ENCODE measurements at places on chromosomes 3 and 15. TPM values are rescaled to one million over a fixed set of nuclear protein-coding genes. Genes with fewer than 3 reads are reported as not detected.

Gene ZPLD1
- total RNA-seq, result not detected

Gene ITPKA
- total RNA-seq, result 1.9 TPM

Gene GOLGA6A
- not detected for total RNA-seq

Gene SNRPN
- total RNA-seq, result 464 TPM

Gene ZNF660
- total RNA-seq, result 1.1 TPM

Gene ZNF385D
- total RNA-seq, result 2.3 TPM

Gene GATM
- total RNA-seq, result 9.3 TPM

Gene PPP4R2
- 55.5 TPM for total RNA-seq

DNA sequence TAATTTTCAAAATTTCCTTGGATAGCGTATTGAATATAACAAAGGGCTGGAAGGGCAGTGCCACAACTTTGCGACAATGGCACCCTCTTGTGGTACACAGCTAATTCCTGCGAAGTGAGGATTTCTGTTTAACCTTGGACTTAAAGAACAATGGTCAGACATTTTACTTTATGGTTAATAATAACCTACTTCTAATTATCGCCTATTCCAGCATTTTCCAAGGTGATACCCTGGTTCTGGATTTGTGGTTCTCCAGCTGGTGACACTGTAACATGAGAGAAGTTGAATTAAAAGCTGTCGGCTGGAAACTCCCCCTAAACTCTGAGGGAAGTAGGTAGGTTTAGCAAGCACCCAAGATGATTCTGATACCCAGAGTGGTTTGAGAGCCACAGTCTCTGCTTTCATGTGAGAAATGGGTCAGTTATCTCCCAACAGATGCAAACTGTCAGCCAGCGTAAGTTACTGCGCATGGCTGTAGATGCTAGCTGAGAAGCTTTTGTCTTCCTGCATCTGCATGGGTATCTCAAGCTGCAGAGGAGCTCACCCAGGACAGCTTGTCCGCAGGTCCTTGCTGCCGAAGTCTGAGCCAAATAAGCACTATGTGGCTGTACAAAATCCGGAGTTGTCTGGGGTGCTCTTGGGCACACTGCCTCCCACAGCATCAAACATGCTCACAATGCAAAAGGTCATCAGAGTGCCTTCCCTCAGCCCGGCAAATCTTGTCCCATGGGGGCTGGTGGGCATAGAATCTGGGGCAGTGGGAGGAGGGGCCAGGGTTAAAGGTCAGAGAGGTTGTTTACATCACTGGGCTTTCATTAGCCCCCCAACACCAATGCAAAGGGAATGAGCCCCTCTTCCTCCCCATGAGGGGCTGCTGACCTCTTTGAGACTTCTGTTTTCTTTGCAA lies 6.6 kb upstream of the CHSY1 start:
- H3K27ac ChIP-seq, result no peak overlapping the region
- H3K4me3 ChIP-seq, result no peak overlapping the region
- no peak for DNase-seq
- H3K4me1 ChIP-seq, result peaks cover 25% of the 10 kb centered on the region
- no peaks in the 10 kb centered on the region for H3K27me3 ChIP-seq

DNA sequence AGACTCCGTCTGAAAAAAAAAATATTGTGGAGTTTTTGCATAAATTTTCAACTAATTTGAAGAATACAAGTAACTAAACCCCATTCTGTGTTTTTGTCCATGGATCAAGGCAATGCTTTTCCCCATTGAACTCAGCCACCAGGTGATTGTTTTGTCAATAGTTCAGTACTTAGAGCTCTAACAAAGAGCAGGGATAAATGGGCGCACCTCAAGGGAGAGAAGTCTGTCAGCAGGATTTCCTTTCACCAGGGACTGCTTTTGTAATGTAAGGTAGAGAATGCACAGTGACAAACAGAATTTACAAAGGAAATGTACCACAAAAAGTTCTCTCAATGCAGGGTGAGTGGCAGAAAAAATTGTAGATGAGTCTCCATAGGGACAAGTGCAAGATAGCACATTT lies 10.8 kb upstream of the ATP13A5 start:
- peaks cover 19% of the 10 kb centered on the region for H3K27me3 ChIP-seq
- no peaks in the 10 kb centered on the region for H3K4me1 ChIP-seq
- H3K27ac ChIP-seq, result no peak overlapping the region
- DNase-seq, result no peak
- no peak overlapping the region for H3K4me3 ChIP-seq

DNA sequence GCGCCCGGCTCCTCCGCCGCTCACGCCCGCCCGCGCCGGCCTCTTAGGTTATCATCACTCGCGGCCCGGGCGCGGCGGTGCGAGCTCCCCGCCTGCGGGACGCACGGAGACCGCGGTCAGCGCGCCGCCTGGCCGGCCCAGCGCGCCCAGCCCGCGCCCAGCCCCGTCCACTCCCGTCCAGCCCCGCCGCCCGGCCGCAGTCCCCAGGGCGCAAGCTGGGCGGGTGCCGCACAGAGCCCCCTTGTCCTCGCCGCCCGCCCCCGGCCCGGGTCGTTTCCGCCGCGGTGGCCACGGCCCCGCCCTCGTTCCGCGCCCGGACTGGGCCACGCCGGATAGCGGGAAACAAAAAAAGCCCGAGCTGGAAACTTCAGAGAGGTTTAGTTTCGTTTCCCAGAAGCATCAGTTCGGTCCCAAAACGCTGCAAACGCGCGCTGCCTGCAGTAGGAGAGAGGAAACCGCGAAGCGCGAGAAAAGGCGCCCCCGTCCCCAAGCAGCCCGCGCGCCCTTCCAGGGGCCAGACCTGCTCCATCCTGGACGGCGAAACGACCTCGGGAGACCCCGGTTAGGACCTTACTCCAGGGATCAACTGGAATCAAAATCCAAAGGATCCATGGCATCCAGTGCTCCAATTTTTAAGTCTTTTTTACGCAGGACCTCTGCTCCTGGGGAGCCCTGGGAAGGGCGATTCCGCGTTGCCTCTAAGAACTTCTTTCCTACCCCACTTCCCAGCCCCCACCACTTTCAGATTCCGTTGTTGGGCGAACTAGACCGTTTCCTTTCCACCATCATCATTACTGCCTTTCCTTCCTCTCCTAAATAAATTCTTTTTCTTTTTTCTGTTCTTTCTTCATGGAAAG lies at the start of gene ATP10A:
TSS of gene ATP10A (minus strand) at position 217 of the 857 bp plus-strand sequence. CDS start 231 bp downstream, outside the sequence.
- H3K27me3 ChIP-seq, result peaks cover 86% of the 10 kb centered on the region
- peaks cover 17% of the 10 kb centered on the region for H3K4me1 ChIP-seq
- peak; percentile 53 for DNase-seq
- no peaks in the 10 kb centered on the region for H3K36me3 ChIP-seq
- peak within 1 kb of the TSS; percentile 24 for H3K27ac ChIP-seq

GRCh38 chr3:105944276-105944675 lies 75.5 kb upstream of the CBLB start:
- no peaks in the 10 kb centered on the region for H3K27me3 ChIP-seq
- no peaks in the 10 kb centered on the region for H3K4me1 ChIP-seq
- H3K4me3 ChIP-seq, result no peak overlapping the region
- DNase-seq, result no peak

DNA sequence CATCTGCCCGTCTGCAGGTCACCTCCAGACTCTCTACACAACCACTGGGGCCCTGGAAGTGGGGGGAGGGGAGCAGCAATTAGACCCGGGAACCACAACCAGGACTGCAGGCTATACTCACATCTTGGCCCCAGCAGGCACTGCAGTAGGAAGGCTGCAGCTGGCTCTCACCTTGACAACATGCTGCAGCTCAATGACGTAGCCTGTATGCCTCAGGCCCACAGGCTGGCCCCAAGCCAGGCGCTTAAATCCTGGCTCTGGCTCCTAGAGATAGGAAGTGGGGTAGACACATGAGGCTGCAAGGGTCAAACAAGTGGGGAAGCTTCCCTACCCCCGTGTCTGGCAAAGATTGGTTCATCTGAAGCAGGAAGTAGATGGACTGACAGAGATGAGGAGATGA lies 4.6 kb upstream of the QRICH1 start:
- H3K4me3 ChIP-seq, result no peak overlapping the region
- H3K4me1 ChIP-seq, result peaks cover 43% of the 10 kb centered on the region
- H3K27me3 ChIP-seq, result no peaks in the 10 kb centered on the region

DNA sequence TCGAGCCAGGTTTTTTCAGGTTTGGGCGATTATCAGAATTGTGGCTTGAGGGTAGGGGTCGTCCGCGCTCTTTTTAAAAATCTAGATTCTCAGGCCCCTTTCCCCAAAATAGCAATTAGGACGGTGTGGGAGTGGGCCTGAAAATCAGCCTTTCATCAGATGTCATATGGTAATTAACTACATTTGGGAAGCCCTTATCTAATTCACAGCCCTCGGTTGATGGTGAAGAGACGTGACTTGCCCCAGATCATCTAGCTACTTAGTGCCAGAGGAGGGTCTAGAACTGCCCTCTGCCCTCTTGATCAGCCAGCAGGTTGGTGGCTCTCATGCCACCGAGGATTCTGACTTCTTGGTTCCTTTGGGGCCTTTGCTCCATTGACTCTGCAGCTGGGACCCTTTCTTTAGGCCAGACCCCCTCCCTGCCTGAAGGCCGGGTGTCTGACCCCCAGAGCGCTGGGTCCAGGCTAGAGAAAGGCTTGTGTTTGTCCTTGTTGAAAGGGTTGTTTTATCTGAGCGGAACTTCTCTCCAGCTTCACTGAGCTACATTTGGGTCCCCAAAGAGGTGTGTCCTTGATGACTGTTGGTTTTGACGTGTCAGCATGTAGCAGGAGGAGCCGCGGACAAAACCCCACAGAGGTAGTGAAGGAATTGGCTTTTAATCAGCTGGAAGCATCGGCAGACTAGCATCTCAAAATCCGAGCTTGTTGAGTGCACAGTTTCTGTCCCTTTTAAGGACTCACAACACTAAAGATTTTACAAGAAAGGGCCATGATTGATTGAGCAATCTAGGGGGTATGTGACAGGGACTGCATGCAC lies 857 bp downstream of the AEN start:
- H3K27ac ChIP-seq, result peak overlapping the region; percentile 92
- DNase-seq, result no peak
- H3K4me3 ChIP-seq, result peak overlapping the region; percentile 81
- H3K4me1 ChIP-seq, result peaks cover 48% of the 10 kb centered on the region

DNA sequence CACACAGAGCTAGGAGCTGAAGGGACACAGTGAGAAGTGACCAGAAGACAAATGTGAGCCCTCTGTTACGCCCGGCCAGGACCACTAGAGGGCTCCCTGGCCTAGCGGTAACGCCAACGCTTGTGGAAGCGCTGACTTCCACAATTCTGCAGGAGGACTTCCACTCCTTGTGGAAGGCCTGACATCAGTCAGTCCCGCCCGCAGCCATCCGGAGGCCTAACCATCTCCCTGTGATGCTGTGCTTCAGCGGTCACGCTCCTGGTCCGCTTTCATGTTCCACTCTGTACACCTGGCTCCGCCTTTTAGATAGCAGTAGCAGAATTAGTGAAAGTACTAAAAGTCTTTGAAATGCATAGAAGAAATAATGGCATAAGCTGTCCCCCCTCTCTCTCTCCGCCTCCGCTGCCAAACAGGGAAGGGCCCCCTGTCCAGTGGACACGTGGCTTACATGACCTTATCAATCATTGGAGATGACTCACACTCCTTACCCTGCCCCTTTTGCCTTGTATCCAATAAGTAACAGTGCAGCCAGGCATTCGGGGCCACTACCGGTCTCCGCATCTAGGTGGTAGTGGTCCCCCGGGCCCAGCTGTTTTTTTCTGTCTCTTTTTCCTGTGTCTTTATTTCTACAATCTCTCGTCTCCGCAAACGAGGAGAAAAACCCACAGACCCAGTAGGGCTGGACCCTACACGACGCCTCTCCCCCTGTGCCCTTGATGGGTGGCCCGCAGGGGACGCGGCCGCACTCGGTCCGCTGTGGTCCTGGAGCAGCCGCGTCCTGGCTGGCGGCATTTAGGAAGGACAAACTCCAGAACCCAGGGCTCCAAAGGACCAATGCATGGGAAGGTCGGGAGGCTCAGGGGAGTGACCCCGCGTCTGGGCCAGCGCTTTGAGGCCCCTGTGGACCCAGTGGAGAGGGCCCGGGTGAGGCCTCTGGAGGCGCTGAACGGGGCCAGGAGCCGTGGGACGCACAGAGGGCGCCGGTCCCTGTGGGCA lies 27.0 kb upstream of the RPL32 start:
- peak; percentile 84 for DNase-seq
- peaks cover 16% of the 10 kb centered on the region for H3K27me3 ChIP-seq
- peaks cover 12% of the 10 kb centered on the region for H3K4me1 ChIP-seq
- H3K27ac ChIP-seq, result no peak overlapping the region
- peak overlapping the region; percentile 52 for H3K4me3 ChIP-seq

DNA sequence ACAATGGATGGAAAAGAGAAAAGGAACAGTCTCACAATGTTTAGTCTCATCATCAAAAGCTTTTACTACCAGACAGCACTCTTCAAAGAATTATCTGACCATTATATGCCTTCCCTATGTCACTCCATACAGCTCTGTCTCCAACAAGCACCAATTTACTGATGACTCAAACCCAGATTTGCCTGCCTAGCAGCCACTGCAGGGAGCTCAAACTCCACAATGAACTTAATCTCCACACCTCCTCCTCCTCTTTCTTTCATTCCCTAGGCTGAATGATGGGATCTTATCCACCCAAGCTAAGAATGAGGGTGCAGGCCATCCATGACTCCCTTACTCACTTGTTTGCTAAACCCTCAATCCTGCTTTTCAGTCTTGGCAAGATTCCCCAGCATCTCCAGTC lies 45.5 kb downstream of the NBEAL2 start:
- DNase-seq, result no peak
- H3K36me3 ChIP-seq, result peaks cover 13% of the 10 kb centered on the region
- H3K27ac ChIP-seq, result no peak overlapping the region
- H3K27me3 ChIP-seq, result no peaks in the 10 kb centered on the region

DNA sequence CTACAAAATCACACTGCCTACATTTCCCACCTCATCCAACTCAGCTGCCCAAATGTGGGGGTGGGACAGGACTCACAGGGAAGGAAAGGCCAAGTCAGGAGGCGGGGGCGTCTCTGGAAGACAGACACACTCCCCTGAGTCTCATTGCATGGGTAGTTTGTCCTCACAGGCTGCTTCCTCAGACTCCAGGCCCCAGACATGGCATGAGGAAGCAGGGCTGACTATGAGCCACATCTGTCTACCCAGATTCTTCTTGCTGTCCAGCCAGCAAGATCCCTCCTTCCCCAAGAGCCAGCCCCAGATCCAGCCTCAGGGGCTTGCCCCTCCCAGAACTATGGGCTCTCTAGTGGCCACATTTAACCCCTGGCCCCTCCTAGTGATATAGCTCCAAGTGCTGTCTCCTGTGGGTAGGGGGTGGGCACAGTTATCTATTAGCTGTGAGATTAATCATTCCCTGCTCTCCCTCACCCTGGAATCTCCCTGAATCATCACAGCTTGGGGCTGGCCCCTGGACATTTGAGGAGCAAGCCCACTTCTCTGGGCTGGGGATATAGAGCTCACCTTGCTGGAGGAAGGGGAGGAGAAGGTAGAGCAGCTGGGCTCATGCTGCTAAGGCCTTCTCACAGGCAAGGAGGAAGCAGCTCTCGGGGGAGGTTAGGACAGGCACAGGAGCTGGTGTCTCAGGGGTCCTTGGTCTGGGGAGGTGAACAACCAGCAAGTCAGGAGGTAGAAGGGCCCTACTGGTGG lies 2.1 kb upstream of the CCDC33 start:
- no peaks in the 10 kb centered on the region for H3K36me3 ChIP-seq
- H3K4me3 ChIP-seq, result no peak overlapping the region
- no peak for DNase-seq
- H3K4me1 ChIP-seq, result peaks cover 9% of the 10 kb centered on the region
- no peak overlapping the region for H3K27ac ChIP-seq

- H3K36me3 ChIP-seq, result no peaks in the 10 kb centered on the region
- H3K4me3 ChIP-seq, result no peak overlapping the region
- peak overlapping the region; percentile 78 for H3K27ac ChIP-seq
- no peak for DNase-seq
- H3K4me1 ChIP-seq, result peaks cover 77% of the 10 kb centered on the region
- H3K27me3 ChIP-seq, result no peaks in the 10 kb centered on the region
These were observed 29.4 kb upstream of the KLHL6 start for GRCh38 chr3:183584914-183585280.

- H3K36me3 ChIP-seq, result peaks cover 4% of the 10 kb centered on the region
- DNase-seq, result no peak
- H3K4me1 ChIP-seq, result peaks cover 36% of the 10 kb centered on the region
- no peaks in the 10 kb centered on the region for H3K27me3 ChIP-seq
- no peak overlapping the region for H3K4me3 ChIP-seq
- H3K27ac ChIP-seq, result no peak overlapping the region
These were observed 55.4 kb downstream of the TMCC1 start for GRCh38 chr3:129838086-129838485.

All from left ventricle myocardium inferior (tissue), 1 donor.